ENCODE measurements at places on chromosomes 12 and 14. TPM values are rescaled to one million over a fixed set of nuclear protein-coding genes. Genes with fewer than 3 reads are reported as not detected.
A peak's percentile ranks its signal among the peaks of the same experiment; 100 is the strongest.

GRCh38 chr12:96808587-96808986 lies 98.5 kb upstream of the NEDD1 start:
- no peak for DNase-seq

GRCh38 chr12:1473418-1473817 lies 121.0 kb downstream of the FBXL14 start:
- DNase-seq = no peak

DNA sequence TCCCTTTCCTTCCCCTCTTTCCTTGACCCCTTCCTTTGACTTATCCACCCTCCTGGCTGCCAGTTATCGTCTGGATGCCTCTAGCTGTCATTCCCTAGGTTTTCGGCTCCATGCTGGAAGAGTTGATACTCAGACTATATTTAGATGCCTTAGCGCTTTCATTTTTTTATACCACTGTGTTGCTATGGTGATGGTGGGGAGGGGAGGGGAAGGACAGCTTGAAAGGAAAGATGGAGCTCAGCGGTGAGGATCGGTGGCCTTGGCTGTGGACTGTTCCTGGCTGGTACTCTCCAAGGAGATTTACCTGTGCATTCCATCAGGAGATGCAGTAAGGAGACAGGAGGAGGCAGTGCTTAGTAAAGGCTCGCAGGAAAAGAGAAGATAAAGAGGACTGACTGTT lies 108.7 kb downstream of the SLC8A3 start:
- DNase-seq = no peak

GRCh38 chr12:59066445-59066844 lies 146.1 kb upstream of the LRIG3 start:
- DNase-seq = no peak

- no peak for DNase-seq
Measured at GRCh38 chr12:41186026-41186425, 2.1 kb upstream of the PDZRN4 start.

GRCh38 chr12:84596266-84596665 lies 316.3 kb downstream of the SLC6A15 start:
- no peak for DNase-seq

DNA sequence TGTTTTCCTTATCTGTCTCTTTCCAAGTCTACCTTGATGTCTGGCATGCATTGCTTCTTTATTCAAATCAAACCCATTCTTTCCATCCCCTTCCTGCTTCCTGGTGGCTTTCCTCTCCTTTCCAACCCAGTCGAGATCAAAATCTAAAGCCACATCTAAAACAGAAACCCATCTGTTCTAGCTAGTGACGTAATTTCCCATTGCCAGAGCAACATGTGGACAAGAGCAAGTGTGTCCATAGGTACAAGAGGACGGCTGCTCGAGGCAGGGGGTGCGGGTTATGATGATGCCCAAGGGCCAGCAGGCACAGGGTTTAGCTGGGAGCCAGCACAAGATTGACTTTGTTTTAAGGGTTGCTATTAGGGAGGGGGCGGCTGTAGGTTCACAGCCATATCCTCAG lies 7.0 kb downstream of the KRT80 start:
- no peak for DNase-seq

- no peak for DNase-seq
Measured at GRCh38 chr12:111171345-111171744, 197.6 kb downstream of the PHETA1 start.

DNA sequence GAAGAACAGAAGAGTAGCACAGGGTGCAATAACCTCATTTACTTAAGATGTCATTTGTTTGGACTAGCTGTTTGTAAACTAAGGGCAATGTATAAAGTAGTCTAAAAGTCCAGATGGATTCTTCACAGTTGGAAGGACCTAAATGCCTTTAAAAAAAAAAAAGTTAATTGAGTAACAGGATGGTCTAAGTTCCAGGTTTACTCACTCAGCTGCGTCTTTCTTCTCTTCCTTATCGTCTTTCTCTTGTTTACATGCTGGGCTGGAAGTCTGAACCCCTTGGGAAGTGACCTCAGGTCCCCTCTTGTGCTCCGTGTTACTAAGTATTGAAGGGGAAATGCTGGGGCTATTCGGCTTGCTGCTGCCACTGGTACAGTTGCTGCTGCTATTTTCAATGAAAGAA lies 82.5 kb downstream of the SH2B3 start:
- no peak for DNase-seq

DNA sequence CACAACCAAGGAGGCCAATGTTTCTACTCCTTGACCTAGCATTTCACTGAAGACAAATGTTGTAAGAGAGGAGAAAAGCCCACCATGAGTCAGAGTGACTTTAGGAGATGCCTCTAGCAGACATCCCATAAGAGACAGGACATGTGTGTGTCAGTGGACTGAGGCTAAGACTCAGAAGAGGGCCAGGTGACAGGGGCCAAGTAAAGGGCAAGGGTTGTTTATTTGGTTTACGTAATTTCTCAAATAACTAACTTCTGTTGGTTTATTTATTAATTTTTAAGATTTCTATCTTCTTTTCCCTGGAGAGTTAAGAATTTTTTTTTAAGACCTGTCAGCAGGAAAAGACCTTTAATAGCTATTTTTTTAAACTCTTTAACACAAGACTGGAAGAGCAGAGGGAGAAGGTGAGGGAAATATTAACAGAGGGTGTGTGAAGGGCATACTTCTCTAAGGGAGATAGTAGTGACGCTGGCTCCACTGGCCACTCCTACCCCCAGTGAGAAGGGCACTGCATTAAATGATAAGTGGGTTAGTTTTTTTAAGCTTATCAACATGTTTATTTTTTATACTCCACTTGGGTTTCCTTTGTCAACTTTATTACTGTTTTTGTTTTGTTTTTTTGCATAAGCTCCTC lies 3.4 kb downstream of the PNP start:
- no peak for DNase-seq

DNA sequence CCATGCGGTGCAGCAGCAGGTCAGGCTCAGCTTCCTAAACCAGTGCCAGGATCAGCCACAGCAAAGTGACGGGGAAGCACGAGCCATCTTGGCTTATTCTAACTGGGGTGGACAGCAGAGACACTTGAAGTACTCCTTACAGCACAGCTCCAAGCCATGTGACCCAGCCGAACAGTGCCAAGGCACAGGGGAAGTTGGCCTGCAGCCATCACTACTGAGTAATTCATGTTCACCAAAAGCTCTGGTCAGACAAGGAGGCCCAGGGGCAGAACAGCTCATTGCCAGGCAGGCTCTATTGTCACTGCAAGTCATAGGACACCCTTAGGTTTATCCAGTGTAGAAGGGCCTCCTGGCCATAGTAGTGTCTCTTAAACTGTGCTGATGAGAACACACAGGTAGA lies 23.4 kb upstream of the SLC35F4 start:
- DNase-seq = peak; percentile 81

DNA sequence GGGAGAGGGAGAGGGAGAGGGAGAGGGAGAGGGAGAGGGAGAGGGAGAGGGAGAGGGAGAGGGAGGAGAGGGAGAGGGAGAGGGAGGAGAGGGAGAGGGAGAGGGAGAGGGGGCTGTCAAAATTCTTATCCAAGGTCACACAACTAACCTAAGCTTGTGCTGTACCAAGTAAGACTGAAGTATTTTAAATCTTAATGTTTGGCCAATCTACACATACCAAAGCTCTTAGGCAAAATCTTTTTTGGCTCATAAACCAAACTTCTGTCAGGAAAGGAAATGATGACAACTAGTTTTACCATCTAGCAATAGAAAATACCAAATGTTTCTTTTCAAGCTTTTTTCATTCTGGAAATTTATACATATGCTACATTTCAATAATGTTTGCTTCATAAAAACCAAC lies 33.8 kb downstream of the CCDC38 start:
- DNase-seq = no peak

DNA sequence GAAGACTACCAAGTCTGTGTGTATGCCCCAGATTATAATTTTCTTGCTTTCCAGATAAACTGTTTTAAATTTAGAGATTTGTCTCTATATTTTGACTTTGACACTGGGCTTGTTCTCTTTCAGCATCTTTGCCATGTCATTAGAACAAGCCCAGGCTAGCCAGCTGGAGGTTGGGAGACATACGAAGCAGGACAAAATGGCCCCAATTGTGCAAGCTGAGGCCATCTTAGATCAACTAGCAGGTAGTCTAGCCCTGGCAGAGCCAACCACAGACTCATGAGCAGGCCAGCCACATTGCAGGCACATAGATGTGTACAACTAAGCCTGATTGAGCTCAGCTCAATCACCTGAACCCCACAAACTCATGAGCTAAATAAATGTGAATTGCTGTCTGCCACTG lies 321.4 kb downstream of the ATP23 start:
- DNase-seq = no peak

DNA sequence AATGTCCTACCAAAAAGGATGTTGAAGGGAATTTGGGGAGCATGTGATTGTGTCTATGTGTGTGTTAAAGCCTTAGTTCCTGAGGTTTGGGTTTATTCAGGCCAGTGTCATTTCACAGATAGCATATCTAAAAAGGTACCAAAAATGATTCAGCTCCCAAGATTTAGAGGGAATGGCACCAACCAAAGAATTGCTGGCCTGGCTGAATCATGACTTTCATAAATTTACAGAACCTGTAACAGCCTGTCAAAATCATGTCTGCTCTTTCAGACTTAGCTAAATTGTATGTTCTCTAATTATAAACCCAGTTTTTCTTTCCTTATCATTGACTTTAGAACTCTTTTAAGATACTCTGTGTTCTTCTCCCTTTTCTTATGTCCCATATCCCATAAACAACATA lies 231.5 kb downstream of the NUBPL start:
- DNase-seq = no peak

DNA sequence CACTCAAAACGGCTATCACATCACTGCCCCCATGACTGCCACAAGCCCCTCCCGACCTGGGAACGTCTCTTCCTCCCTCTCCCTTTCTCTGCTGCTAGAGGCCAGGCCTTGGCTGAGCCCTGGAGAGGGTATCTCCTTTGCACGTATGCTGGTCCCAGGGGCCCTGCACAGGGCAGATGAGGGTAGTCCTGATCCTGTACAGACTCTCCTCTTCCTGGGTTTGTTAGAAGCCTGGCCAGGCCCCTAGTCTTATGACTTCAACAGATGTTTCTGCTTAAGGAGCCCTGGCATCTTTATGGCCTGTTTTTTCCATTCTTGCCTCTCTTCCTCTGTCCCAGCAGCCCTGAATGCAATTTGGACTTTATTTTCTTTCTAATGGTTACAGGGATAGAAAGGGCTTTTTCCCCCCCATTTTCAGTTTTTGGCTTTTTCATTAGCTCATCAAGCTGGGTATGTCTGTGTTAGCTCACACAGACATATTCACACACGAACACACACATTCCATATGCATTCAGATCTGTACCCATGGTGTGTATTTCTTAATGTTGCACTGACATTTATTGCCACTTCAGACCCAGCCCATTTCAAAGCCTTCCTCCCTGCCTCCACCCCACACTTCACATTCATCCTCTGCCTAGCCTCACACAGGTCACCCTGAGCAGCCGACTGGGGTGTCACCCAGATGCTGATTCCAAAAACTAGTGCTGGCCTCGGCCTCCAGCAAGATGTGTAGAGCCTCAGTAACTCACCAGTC lies 203.2 kb downstream of the ZFP36L1 start:
- DNase-seq = no peak

DNA sequence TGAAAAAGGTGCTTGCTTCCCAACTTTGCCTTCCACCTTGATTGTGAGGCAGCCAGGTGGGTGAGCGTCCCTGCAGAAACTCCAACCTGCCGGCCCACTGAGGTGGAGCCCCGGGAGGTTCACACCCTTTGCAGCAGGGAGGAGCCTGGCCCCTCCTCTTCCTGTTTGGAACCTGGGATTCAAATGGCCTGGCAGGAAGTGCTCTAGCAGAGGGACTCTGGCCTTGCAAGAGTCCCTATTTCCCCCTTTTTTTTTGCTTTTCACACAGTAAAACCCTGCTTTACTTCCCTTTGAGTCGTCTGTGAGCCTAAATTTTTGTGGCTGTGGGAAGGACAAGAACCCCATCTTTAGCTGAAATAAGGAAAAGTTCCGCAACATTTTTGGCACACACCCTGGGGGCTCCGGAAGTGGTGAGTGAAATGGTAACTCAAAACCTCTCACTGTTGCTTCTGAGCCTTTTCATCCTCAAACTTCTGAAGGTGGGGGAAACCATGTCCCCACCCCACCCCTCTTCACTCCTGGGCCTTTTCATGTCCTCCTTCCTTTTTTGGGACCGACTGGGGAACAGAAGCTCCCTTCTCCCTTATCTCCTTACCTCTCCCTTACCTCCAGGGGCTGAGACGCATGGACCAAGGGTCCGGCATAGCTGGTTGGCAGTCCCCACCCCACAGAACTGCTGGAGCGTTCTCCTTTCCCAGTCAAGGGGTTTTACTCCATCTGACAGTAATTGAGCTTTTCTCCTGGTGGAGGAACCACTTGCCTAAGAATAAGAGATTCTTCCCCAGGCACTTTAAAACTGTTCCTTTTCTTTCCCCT lies 102.0 kb downstream of the KCNMB4 start:
- DNase-seq = no peak

GRCh38 chr14:53964249-53964648 lies 7.6 kb upstream of the BMP4 start:
- DNase-seq = no peak

GRCh38 chr12:71636704-71637115 lies 26.9 kb downstream of the ZFC3H1 start:
- DNase-seq = no peak

- no peak for DNase-seq
Measured at GRCh38 chr14:35406506-35407305, 2.2 kb upstream of the NFKBIA start.

DNA sequence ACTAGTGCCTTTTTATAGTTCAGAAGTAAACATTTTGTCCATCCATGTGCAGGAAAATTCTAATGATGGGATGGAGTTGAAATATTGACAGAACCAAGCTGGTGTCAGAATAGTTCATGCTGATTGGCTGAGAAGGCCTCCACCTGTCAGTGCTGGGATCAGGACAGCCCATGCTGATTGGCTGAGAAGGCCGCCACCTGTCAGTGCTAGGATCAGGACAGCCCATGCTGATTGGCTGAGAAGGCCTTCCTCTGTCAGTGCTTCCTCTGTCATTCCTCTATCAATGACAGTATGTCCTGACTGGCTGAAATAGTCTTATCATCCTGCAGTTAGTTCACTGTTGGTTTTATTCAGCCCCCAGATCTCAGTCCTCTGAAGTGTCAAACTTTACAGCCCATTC lies 95.7 kb downstream of the PPP2R5C start:
- DNase-seq = no peak

GRCh38 chr14:100804558-100805309 lies 21.2 kb upstream of the MEG3 start:
- no peak for DNase-seq

TMCC3 gene
- 11.2 TPM for total RNA-seq

CABP1 gene
- total RNA-seq = 2.1 TPM

MIPOL1 gene
- 8.0 TPM for total RNA-seq

KCNA5 gene
- 0.63 TPM for total RNA-seq

ACRBP gene
- 12.6 TPM for total RNA-seq

VDR gene
- total RNA-seq = 41.1 TPM

SLC17A8 gene
- 0.55 TPM for total RNA-seq

GNB3 gene
- 0.44 TPM for total RNA-seq

LMNTD1 gene
- 17.8 TPM for total RNA-seq

RHOJ gene
- total RNA-seq = 21.0 TPM
